ENCODE measurements at places on chromosomes 4 and X.

- DNase-seq: no peak
Measured at GRCh38 chrX:55523356-55523755, 33.7 kb upstream of the USP51 start.

- no peak for DNase-seq
Measured at GRCh38 chrX:3425031-3425430, 78.6 kb upstream of the MXRA5 start.

- DNase-seq: no peak
Measured at GRCh38 chr4:21763855-21764254, 184.7 kb downstream of the KCNIP4 start.

GRCh38 chrX:11363069-11363594, 69.9 kb downstream of the AMELX start:
- no peak for DNase-seq
